Activated T-helper 17 cell treated with anti-CD3 and anti-CD28 coated beads, Interleukin-2, amount 50 U/mL, for 72 hours (primary cell): ENCODE measurements at places on chromosomes 1 and 21. TPM values are rescaled to one million over a fixed set of nuclear protein-coding genes. Genes with fewer than 3 reads are reported as not detected.

DNA sequence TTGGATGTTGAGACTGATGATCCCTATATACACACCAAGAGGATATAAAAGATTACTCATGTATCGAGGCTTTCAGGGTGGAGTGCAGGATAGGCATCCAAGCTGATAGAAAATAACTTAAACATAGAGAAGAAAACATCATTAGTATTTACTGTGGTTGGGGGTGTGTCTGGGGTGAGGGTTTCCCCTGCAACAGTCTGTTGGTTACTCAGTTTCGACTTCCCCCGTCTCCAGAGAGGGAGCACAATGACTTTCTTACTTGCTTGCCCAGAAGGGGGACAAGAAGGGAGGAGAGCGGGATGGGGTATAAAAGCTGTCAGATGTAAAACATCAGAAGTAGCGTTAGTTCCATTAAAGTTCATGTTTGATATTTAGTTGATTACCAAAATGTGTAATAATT, 717.4 kb upstream of the ZP4 start:
- ATAC-seq: no peak

DNA sequence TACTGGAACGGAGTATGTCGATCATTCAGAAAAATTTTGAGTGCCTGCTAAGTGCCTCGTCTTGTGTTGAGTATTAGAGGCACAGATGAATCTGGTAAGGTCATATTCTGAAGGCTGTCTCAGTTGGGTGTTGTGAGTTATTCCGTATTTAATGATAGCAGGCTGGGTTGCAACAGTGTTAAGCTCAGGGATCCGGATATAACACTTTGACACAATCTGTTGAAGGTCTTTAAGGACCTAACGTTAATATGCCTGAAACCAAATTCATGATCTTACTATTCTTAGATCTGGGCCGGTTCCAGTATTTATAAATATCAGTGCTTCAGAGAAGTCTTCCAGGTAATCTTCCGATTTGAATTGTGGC, 555 bp downstream of the PRPF38A start:
- ATAC-seq: no peak

DNA sequence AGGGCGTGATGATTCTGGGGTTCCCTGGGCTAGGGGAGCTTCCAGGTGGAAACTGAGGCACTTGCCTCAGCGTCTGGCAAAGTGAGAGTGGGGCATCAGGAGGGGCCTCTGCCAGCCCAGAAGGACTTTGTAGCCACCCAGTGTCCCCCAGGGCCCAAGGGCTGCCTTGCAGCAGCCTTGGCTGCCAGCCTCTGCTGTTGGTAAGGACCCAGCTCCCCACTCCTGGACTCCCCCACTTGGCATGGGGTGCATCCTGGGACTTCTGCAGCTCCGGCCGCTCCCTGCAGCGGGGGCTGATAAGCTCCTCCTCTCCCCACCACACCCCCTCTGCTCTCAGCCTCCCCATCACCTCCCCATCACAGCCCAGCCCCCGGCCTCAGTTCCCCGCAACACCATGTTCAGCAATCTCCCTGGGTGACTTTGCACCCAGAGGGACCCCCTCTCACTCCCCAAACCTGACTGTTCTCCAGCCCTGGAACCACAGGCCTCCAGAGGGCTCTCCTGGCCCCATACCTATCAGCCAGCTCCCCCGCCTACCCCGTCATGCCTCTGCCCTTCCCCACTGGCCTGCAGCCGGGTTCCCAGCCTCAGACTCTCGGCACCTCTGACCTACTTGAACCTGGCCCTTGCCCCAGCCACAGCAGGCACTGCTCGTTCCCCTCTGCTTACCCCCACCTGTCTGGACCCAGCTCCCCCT, 113.0 kb downstream of the CRYAA start:
- no peak for ATAC-seq

Gene RPL22
- 506 TPM for total RNA-seq

Gene OPRD1
- not detected for total RNA-seq

GRCh38 chr1:214261206-214262123, 19.5 kb upstream of the SMYD2 start:
- ATAC-seq: peak; percentile 77

Gene SYTL1
- 43.4 TPM for total RNA-seq

Gene WNT9A
- total RNA-seq: 0.24 TPM

Gene CD160
- total RNA-seq: not detected

- ATAC-seq: no peak
Observed at GRCh38 chr1:43074244-43074643, 97.8 kb downstream of the EBNA1BP2 start.

DNA sequence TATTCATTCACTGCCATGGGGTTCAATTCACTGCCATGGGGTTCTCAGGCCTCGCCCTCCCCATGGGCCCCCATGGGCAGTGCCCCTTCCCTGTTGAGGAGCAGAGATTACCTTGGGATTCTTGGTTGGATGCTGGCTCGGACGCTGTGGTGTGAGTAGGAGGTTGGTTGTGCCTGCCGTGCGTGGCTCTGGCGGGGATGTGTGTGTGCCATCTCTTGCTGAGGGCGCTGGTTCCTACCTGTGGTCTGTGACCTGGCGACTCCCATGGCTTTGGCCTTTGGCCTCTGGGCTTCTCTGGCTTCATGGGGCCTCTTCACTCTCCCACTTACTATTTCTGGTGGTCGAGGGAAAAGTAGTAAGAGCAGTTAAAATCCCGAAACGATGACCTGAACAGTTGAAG, 42.1 kb downstream of the PCNT start:
- no peak for ATAC-seq

Gene ACBD6
- 41.9 TPM for total RNA-seq
